ENCODE measurements at places on chromosomes 7 and 10.

- no peak for DNase-seq
Observed at GRCh38 chr10:114526126-114526503, 121.8 kb upstream of the AFAP1L2 start.

DNA sequence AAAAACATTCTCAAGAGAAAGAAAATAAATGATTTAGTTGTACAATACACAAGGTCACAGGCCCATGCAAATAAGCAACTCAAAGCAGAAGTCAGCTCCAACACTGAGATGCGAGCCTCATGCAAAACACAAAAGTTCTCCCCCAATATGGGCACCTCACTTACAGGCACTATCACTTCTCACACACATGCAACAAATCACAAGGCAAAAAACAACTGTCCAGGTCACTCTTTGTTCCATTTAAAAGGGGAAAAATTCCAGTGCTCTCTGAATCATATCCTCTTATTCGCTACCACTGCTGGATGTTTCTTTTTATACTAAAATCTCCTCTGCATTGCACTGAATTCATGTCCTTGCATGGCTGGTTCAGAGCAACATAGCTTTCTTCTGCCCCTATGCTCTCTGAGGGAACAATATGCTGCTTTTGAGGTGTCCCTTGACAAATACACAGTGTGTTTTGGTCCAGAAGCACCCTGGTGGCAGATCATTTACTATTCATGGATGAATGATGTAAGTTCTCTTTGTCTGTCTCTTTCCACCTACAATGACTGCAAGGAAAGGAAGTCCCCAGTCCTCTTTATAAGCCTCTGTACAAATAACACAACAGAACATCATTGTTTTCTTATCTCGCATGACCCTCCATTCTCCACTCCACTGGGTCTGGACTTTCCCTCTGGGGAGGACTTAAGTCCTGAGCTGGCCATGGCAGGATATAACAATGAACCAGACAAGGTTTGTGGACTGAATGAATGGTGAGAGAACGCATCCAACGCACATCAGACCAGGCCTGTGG lies 85.4 kb upstream of the GSDME start:
- DNase-seq = no peak

DNA sequence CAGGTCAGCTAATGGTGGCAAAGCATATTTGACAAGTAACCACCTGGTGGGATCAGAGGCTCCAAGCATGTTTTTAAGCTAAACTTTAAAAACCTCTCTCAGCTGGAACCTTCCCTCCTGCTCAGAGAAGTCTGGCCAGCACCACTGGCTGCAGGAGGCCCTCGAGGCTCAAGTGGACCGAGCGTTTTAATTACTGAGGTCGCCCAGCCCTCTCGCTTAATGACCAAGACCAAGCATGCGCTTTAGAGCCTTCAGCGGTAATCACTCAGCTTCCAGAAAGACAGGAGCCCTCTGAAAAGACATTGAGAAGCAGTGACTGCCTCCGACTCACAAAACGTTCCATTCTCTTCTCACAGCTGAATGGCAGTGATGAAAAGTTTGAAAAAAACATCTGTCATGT lies 383.4 kb upstream of the ADARB2 start:
- no peak for DNase-seq

DNA sequence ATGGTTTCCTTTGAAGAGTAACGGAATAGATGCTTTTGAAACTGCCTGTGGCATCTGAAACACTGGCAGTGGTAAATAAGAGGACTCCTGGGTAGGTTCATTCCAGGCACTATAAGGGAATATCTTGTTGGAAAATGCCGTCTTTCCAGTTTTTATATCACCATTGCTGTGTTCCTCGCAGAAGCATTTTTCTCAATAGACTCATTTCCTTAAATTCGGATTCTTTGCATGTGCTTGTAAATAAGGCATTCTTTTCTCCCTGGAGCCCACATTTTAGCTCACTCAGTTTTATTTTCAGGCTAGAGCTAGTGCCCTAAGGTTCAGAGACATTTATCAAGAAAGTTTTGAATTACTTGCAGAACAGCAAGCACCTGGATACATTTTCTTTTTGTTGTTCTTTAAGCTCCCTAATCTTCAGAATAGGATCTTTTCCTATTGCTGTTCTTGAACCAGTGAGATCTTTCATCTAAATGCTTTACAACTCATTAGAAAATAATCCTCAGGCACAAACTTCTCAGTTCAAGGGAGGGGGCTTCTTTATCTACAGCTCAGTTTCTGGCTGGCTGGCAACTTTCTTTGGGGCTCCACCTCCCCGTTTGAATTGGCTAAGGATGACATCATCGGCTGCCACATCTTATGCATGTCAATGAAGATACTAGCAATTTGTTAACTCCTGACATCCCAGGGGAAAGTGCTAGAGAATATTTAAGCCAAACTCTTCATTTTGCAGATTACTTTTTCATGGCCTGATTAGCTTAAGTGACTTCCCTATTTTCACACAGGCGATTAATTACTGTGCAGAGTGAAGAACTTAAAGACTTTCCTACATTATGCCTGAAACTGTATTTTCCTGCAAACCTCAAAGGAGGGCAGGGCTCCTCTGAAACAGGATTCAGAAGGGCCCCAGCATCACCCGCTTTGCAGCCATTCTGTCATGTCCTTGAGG lies 133.7 kb upstream of the RSU1 start:
- DNase-seq = no peak

- DNase-seq = no peak
Observed at GRCh38 chr7:21542891-21543527, at the start of gene DNAH11. Gene DNAH11 (plus strand): TSS chr7:21543039. CDS start chr7:21543246, 207 bp downstream.

GRCh38 chr7:5064391-5065106 lies 18.9 kb downstream of the RBAK start:
- DNase-seq = no peak

DNA sequence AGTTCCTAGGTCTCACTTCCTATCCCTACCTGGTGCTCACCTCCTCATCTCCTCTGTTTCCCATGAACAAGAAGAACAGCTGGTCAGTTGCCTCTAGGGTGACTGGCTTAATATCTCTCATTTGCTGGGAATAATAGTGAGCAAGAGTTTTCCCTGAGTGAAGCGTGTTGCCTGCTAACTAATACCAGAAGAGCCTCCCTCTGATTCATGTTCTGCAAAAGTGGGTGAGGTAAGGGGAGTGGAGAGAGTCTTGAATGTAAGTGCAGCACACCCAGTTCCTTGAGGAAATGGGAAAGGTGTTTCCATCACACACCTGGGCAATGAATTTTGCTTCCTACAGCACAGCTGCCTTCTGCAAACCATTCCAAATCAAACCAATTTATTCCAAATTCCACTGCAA lies 29.6 kb downstream of the FZD1 start:
- no peak for DNase-seq

- DNase-seq = no peak
Observed at GRCh38 chr7:18133921-18134320, 106.3 kb upstream of the PRPS1L1 start.

DNA sequence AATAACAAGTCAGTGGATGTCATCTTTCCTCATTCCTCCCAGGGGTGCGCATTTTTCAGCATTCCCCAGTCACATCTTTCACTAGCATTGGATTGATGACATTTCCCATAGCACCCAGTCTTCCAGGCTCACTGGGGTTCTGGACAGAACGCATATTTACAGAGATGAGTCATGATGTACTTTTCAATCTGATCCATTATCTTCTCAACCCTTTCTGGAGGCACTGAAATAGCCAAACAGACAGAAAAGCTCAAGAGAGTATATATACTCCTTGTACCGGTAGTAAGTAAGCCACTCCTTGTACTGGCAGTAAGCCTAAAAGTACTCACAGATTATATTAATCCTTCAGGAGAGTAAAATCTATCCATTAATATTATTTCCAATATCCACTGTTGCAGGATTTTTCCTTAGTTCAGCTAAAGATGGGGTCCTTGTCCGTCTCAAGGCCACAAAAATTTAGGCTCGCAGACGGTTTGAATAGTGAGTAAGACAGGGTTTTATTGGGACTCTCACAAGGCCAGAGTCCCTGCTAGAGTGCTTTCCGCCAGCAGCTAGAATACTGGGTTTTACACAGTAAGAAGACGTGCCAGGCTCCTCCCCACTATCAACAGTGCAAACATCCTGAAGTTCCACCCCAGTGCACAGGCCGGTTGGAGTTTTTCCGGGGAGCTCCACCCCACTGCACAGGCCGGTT lies 60.8 kb downstream of the MDH2 start:
- no peak for DNase-seq

DNA sequence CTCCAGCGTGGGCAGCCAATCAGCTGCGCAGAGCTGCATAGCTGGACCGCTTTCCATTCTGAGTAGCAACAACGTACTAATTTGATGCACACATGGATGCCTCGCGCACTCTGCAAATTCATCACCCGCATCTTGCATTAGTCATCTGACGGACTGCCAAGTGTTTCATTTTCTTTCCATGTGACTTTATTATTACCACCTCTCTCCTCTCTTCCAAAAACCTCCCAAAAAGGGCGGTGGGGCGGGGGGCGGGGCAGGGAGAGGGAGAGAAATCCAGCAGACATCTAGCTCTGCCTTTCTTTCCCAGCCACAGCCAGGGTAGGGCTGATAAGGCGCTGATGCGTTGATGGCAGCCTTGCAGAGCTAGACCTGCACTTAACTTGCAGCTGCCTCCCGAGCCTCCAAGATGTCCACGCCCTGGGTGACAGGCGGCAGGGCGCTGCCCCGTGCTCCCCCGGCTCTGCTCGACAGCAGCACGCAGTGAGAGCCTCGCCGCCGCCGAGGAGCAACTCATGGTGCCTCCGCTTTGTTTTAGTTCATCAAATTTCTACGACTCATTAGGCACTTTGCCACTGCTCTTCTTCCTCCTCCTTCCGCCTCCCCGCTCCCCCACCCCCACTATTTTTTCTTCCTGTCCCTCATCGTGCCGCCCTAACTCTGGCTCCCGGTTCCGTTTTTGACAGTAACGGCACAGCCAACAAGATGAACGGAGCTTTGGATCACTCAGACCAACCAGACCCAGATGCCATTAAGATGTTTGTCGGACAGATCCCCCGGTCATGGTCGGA lies 147.3 kb downstream of the CELF2 start:
- peak; percentile 76 for DNase-seq

GRCh38 chr7:36038063-36038721 lies 114.9 kb upstream of the EEPD1 start:
- DNase-seq = no peak

DNA sequence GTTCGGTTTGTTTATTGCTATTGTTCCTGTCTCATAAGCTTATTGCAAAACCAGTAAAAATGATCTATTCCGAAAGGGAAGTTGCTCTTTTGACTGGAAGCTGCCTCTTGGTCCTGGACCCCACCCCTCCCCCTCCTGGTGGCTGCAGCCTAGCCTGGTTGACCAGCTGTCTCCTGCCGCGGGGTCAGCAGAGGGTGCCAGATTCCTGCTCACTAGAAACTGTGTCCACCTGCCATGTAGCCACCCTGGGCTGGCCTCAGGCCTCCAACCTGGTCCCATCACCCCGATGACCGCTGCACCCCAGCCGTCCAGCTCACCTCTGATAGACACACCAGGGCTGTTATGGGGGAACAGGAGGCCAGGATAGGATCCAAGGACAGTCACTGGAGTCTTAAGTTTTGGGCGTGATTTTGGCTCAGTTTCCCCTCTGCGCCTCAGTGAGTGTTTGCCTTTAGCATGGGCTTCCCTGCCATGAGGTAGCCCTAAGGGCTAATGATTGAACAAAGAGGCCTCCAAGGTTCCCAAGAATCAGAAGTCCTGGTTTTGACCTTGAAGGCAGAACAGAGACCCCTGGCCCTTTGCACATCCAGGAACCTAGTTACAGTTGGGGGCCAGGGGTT lies 32.9 kb upstream of the SLF2 start:
- DNase-seq = no peak

DNA sequence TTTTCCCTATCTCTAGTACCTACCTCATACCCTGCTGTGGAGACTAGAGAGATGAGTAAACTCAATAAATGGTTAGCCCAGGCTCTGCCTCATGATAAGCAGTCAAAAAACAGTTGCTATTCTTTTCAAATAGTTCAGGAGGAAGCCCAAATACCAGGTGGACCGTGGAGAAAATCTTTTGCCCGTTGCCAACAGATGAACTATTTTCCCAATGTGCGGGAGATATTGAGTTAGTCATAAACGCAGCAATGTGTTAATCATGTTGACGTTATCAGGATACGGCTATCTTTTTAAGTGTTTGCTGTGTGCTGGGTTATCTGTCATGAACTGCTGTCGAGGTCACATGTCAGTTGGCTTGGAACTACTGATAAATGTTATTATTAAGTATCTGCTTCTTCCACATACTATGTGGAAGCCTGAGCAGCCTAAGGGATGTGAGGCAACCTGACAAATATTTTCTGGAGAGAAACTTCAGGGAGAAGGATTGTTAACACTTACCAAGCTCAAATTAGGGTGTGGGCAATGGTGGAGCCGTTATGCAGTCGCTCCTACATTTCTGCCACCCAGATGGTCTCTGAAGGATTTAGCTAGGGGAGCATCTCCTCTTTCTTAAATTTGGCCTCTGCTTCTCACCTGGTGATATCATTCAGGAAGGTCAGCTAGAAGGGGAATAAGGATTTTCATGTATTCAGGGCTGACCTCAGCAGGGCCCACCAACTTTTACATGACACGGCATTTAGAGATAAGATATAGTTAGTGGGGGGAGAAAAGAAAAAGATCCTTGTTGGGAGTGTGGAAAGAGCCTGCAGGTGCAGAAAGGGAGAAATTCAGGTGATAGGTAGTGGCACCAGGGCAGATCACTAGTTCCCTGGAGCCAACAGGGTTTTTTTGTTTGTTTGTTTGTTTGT lies 33.5 kb upstream of the SLC26A3 start:
- no peak for DNase-seq

GRCh38 chr7:285731-286130 lies 4.2 kb upstream of the FOXL3 start:
- no peak for DNase-seq

DNA sequence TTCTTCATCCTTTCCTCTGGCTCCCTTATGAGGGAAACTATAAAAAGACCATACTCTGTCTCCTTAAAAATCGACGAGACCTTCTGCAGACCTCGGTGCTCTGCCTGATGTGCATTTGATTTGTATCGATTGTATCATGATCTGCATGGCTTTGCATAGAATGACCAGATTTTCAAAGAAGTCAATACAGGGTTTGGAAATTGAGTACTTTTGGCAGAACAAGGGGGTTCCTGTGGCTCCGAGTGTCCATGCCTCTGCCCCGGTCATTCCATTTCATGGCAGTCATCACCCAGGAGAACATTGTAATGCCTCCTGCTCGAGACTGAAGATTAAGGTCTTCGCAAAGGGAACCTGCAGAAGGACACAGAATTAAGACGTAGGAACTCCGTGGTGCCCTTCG lies 685 bp downstream of the CASP2 start:
- DNase-seq = no peak

DNA sequence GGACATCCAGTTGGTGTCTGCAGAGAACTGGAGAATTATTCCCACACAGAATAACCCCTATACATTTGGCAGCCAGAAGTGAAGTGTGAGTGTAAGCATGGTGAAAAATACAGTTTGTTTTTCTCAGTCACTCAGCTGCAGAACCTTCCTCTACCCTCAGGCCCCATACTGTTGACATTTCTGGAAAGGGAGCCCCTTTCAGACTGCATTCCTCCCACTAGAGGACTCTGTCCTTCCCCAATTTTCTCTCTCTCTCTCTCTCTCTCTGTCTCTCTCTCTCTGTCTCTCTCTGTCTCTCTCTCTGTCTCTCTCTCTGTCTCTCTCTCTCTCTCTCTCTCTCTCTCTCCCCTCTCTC lies 86.8 kb upstream of the STEAP1B start:
- DNase-seq = no peak

All from AML-193 (cell line).